ENCODE measurements at places on chromosomes 13 and 19.

DNA sequence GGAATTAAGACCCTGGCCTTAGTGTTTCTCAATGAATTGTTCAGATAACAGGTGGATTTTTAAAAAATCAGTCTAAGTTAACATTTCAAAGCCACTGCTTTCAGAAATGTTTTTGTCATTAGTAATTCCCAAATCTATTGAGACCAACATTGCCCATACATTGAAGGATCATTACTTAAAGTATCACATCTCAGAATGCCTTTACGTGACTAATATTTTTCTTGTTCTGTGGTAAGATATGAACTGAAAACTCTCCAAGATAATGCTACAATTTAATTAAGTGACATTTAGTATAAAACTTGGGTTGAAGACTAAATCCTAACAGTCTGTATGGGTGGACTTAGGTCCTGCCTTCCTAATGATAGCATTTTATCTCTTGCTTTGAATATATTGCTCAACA is 59.4 kb upstream of the POSTN start:
- no peak for DNase-seq

GRCh38 chr19:18060472-18060871 is 26.3 kb downstream of the IL12RB1 start:
- DNase-seq: no peak

DNA sequence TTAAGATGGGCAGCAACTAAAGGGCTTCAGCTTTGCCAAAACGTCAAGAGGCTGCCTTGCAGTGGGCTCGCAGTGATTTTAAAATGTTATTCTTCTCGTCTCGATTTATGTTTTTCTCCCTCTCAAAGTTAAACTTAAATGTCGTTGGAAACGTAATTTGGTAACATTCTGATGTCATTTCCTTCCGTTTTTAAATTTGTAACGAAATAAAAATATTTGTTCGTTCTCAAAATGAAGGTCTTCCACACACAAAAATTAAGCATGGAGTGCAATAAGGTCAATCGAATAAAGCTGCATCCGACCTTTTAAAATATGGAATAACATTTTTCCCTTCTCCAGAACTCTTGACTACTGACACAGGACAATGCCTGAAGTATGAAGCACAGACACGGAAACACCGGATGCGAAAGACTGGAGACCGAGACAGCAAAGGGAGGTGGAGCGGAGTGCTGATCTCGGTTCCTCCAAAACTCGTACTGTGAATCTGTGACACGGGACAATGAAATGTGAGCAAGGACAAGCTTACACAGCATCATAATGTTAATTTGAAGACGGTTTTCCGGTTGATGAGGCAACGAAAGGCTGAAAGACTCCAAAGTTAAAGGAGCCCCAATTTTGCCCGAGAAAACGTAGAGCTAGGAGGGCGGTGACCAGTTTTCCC is 850 bp downstream of the MTMR6 start:
- DNase-seq: no peak

DNA sequence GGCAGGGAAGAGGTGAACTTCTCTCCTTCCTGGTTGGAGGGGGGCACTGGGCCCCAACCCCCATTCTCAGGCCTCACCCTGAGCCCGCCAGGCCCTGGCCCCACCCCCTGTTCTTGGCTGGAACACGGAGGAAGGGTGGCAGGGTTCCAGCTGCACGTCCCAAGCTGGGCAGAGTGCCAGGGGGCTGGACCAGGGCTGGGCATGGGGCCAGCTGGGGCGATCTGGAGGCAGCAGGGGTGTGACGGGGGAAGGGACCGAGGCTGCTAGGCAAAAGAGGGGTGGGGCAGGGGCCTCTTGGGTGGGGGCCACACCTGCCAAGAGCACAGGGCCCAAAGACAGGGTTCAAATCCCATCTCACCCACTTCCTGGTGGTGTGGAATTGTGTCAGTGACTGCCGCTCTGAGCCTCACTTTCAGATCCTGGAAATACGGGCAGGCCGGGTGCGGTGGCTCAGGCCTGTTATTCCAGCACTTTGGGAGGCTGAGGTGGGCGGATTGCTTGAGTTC is 2.2 kb downstream of the HIF3A start:
- no peak for DNase-seq

DNA sequence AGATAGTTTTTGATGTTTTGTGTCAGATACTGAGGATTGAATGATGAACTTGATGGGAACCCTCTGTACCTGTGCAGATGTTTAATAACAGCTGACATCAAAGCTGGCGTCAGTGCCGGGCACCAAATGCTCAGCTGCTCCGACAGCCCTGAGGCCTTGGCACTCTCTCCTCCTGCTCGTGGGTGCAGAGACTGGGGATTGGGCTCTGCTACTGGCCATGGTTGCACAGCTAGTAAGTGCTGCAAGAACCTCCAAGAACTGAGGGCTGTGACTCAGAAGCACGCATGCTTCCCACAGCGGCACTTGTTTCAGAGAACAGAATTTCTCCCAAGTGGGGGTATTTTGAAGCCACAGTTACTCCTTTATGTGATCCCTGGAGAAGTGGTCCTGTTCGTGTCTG is 5.9 kb downstream of the LAMP1 start:
- no peak for DNase-seq

- DNase-seq: no peak
Observed at GRCh38 chr13:24307211-24308067, 1.9 kb upstream of the C1QTNF9 start.

GRCh38 chr19:29645911-29646310 is 19.4 kb upstream of the PLEKHF1 start:
- no peak for DNase-seq

- no peak for DNase-seq
Observed at GRCh38 chr13:96650301-96650886, 343.9 kb downstream of the OXGR1 start.

DNA sequence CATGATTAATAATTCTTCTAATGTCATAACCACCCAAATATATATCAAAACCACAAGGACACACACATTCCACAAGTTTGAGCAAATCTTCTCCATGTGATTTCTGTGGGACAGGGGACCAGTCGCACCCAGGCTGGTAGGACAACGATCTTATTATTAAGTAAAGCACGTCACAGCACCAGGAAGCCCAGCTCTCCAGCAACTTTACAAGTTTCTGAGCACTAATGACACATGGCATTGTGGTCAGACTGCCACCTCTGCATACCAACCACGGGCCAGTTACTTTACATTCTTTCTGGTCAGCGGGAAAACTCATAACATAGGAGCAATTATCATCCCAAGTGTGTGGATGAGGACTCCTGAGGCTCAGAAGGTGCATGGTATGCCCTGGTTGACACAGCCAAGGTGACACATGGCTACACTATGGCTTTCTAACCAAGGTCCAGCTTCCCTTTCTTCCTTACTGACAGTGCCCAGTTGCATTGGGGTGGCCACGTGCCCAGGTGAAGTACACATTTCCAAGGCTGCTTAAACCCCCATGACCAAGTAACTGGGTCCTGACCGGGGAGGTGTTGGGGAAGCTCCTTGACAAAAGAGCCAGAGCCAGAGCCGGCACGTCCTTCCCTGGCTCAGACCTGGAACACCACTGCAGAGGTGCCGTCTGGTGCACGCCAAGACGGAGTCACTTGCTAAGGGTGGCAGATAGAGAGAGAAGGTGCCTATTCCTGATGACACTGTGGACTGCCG is 27.4 kb downstream of the LATS2 start:
- DNase-seq: no peak

- no peak for DNase-seq
Observed at GRCh38 chr13:75465236-75465635, 16.7 kb downstream of the TBC1D4 start.

DNA sequence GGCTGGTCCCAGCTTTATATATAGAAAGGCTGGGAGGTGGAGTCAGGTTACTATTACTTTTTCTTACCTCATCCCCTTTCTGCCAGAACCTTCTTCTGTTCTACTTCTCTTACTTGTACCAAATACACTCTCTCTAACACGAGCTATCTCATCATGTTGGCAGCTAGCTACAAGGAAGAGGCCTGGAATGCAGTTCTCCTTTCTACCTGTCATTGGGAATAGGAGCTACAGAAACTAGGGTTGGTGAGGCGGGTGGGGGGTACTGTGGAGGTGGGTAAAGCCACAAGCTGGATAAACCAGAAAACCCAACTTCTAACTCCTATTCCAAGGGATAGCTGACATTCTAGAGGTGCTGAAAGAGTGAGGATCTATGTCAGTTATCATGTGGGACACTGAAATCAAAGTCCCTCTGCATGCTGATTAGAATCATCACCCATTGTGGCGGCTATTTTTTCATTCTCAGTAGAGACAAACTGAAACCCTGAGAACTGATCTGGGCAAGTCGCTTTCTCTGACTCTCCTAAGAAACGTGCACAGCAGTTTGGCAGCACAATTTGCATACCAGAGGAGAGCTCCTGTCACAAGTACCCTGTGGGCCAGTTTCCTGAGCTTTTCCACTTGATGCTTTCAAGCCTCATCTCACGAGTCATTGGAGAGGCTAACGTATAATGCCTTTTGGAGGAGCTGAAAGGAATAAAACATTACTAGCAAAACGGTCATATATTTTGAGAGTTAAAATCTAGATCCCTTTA is 358.1 kb downstream of the ENOX1 start:
- no peak for DNase-seq

GRCh38 chr19:16274447-16274846 is 50.2 kb upstream of the KLF2 start:
- no peak for DNase-seq

DNA sequence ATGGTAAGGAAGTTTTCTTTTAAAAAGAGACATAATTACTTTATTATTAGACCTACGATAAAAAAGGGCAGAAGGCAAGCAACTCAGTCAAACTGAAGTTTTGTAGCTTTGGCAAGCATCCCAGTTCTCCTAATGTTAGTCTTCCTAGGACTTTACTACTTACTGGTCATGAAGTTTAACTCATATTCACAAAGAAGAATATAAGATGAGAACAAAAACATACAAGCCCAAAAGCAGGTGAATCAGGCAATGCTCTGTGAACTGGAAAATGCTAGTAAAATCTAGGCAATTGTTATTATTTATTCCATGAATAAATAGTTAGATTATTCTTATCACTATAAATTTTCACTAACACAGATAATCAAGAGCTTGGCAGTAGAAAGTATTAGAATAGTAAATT is 85.0 kb downstream of the MIPEP start:
- no peak for DNase-seq

GRCh38 chr13:58452123-58452623 is 820.6 kb downstream of the PCDH17 start:
- no peak for DNase-seq
